ENCODE measurements at places on chromosomes 11 and 22. TPM values are rescaled to one million over a fixed set of nuclear protein-coding genes. Genes with fewer than 3 reads are reported as not detected.

DNA sequence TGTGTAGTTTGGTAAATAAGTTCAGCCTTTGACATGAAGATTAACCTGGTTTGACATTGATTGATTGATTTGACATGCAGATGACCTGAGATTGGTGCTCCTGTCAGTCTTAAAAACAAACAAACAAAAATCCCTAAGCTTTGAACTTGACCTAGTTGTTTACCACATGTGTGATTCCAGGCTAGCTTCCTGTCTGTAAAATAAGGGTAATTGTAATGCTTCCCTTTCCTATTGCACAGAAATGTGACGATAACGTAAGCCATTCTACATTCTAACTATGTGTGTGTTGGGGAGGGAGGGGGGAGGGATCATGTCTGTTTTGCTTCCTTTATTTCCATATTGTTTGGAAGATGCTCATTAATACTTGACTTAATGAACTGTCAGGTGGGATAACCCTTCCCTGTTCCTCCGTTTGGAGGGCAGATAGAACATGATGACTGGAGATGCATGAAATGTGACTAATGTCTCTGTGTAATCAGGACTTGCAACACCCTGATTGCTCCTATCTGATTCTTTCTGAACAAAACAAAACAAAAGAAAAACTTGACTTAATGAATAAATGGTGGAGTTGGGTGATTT is 106.1 kb upstream of the CLMP start:
- DNase-seq = no peak

DNA sequence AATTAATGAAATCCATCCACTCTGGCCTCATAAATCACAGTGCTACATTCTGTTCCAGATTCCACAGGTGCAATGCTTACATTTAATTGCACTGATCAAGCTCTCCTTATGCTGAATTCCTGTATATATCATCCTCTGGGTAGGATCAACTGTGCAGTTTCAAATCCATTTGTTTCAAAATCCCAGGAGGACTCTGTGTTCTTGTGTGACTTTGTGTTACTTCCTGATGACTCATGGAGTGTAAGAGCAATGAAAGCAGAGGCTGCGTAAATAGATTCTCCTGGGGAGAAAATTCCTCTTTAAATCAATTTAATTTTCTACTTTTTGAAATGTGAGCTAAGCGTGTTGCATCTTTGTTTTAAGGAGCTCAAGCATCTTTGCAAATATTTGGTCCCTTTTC is 752.7 kb downstream of the METTL15 start:
- no peak for DNase-seq

DBX1 gene
- not detected for polyA plus RNA-seq

BIRC3 gene
- 1.6 TPM for polyA plus RNA-seq

GRCh38 chr11:64290352-64291261 is 495 bp upstream of the KCNK4 start:
- DNase-seq = no peak

PHF21B gene
- polyA plus RNA-seq = 3.1 TPM

DNA sequence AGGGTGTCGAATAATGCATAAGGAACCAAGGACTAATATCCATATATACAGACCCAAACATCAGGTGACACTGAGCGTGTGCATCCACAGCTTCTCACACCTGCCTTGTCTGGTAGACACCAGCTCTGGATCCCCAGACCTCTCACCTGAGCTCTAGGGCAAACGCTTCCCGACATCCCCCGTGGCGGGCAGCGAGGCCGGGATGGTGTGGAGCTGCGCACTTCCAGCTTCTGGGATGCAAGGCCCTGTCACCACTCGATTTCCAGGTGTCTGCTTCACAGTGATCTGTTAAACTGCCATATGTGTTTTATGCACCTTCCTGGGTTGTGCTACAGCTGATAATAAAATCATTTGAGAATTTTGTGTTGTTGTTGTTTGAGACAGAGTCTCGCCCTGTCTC is 15.3 kb upstream of the TREH start:
- DNase-seq = no peak

RGL4 gene
- polyA plus RNA-seq = 2.1 TPM

OR56A5 gene
- not detected for polyA plus RNA-seq

GRCh38 chr11:127345819-127346459 is 345.4 kb upstream of the KIRREL3 start:
- no peak for DNase-seq

DNA sequence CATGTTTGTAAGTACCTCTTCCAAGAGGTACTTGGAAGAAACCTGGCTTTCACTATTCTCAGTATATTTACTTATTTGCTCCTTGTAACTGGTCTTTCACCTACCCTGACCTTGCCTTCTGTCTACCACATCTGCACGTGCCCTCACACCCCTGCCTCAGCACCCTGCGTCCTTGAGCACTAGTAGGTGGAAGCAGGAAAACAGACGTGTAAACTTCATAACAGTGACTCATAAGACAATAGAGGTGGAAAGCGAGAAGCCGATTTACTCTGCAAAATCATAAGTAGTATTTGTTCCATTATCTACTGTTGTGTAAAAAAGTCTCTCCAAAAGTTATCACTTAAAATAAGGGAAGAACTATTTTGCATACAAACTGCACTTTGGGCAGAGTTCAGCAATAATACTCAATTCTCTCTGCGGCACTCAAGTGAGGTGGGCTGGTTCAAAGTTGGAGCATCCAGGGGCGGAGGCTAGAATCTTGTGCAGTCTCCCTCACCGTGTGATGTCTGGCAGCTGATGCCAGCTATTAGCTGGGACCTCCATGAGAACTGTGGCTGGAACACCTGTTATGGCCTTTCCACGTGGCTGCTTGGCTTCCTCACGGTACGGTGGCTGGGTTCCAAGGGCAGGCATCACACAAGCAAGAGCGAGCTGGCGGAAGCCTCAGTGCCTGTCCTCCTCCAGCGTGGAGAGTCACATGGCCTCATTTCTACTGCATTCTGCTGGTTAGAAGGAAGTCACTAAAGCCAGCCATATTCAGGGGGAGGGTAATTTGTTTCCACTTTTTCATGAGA is 30.4 kb downstream of the PACS1 start:
- DNase-seq = no peak

GNG3 gene
- polyA plus RNA-seq = 1.7 TPM

KRTAP5-10 gene
- 0.18 TPM for polyA plus RNA-seq

DNA sequence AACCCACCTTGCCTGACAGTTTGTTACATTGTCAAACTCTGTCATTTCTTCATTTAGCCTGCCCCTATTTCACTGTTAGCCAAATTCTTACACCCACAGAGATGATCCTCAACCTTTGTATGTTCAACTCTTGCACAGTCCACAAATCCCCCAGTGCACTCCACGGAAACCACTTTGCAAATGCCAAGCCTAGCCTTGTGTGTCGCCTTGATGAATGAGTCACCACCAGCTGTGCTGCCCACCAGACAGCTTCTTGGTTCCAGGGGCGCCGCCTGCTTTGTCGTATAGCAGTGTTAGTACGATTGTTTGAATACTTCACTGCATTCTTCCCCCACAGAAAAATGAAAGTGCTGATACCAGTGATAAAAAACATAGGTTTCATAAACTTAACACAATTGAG is 686.3 kb downstream of the NTM start:
- no peak for DNase-seq

- DNase-seq = no peak
Measured at GRCh38 chr11:96753997-96754396, 364.2 kb downstream of the JRKL start.

DNA sequence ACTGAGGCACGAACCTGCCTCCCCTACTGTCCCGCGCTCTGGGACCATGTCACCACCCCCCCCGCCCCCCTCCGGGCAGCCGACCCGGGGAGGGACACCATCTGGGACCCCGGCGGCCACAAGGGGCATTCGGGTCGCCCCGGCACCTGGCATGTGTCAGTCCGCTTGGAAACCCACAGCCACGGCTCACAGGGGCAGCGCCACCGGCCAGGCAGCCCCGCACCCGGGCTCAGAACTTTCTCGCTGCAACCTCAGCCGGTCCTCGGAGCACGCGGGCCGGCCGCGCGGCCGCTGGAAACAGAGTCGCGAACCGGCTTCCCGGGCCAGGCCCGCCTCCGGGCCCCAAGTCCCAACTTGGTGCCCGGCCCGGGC is 159.9 kb upstream of the GRK3 start:
- no peak for DNase-seq

DNA sequence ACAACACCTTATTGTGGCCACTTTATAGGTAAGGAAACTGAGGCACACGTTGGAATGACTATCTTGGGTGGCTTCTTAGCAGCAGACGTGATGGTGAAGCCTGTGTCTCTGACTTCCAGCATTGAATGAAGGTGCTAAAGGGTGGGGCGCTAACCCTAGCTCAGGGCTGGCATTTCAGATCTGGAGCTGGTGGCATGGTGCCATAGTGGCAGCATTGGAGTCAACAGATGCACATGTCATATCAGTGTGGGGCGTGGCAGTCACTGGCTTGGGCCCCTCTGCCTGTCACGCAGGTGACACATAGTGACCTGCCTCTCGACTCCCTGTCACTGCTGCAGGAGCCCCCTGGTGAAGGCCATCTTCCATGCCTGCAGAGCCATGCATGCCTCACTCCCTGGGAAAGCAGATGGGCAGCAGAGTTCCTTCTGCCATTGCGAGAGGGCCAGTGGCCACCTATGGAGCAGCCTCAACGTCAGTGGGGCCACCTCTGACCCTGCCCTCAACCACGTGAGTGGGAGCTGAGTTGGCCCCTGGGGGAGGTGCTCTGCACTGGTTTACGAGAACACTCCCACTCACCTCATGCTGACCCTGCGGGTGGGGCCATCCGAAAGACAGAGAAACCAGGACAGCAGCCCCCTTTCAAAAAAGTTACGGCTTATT is 14.8 kb downstream of the SHISA8 start:
- no peak for DNase-seq

DNA sequence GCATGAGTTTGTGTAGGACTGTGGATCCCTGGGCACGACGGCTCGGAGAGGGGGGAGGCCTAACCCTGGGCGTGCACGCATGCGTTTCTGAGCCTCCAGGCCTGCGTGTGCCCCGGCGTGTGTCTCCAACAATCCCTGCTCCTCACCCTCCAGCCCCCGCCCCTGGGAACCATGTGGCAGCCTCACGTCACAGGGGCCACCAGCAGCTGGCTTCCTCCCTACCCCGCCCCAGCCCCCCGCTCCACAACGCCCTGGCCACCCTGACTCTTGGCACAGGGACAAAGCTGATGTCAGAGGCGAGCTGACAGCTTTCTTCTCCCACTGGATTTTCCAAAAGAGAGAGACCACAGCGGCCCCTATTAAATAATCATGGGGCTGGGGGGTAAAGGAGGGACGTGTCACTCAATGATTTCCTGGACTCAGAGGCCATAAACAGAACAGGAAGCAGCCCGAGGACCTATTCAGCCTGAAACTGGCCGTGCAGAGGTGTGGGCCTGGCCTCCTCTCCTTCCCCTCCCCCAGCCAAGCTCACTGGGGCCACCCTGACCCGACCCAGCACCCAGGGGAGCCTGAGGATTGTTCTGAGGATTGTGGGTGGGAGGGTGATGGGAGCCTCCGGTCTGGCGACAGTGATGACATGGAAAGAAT is 6.8 kb upstream of the LIF start:
- DNase-seq = no peak

- DNase-seq = no peak
Measured at GRCh38 chr11:44823868-44824267, 97.1 kb downstream of the TSPAN18 start.

GRCh38 chr11:46363455-46364005 is 16.3 kb downstream of the DGKZ start:
- no peak for DNase-seq

- no peak for DNase-seq
Measured at GRCh38 chr22:29621761-29622526, 18.5 kb downstream of the NF2 start.

GRCh38 chr22:25564979-25565677 is 653 bp downstream of the GRK3 start:
- DNase-seq = no peak

GRCh38 chr11:72602250-72602904 is 71.8 kb downstream of the PDE2A start:
- DNase-seq = no peak

GRCh38 chr22:28710107-28710506 is 30.5 kb upstream of the TTC28 start:
- no peak for DNase-seq

- no peak for DNase-seq
Measured at GRCh38 chr11:112526699-112527416, 266.2 kb upstream of the PLET1 start.

GRCh38 chr22:35549328-35549727 is 8.7 kb downstream of the RASD2 start:
- no peak for DNase-seq

DNA sequence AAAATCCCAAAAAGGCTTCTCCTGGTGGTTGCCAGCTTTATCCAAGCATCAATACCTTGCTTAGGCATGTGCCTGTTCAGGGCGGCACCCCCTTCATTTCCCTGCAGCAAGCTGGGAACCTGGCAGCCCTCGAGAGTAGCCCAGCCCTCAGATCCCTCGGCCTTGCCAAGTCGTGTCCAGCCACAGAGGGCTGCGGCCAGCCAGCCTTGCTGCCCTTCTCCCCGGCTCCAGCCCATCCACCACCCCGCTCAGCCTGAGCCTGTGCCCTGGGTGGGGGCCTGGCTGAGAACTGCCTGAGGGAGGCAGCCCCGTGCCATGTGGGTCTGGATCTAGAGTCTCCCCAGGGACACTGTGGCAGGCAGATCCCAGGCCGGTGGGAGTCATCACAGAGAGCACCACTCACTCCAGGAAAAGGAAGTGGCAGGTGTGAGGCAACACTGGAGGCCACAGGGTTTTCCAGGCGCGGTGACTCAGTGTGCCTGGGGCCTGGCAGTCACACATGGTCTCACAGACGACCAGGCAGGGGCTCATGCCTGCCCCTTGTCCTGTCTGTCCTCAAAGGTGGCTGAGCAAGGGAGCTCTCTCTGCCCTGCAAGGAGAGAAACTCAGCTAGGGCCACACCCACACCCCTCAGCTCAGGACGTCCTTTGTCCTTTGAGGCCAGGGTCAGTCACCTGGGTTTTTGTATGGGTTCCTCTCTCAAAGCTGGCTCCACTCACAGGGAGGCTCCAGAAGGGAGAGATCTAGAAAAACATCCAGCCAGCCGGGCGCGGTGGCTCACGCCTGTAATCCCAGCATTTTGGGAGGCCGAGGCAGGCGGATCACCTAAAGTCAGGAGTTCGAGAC is 12.2 kb upstream of the CDC42BPG start:
- DNase-seq = no peak

DNA sequence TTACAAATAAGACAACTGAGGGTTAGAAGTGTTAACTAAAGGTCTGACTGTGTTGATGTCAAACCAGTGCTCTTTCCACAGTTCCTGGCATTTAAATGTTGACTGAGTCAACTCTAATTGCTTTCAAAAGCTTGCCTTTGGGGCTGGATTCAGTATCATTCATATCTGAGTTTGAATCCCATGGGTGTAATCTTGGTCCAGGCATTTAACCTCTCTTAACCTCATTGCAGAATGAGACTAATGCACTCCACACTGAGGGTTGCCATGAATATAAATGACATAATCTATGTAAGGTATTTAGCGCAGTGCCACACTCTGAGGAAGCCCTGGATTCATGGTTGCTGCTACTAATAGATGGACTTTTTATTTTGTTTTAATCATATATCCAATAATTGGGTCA is 274.3 kb downstream of the DDX10 start:
- no peak for DNase-seq

MFRP gene
- polyA plus RNA-seq = not detected
